Fibroblast of lung (primary cell): ENCODE measurements at places on chromosomes 7 and 10. TPM values are rescaled to one million over a fixed set of nuclear protein-coding genes. Genes with fewer than 3 reads are reported as not detected.

DNA sequence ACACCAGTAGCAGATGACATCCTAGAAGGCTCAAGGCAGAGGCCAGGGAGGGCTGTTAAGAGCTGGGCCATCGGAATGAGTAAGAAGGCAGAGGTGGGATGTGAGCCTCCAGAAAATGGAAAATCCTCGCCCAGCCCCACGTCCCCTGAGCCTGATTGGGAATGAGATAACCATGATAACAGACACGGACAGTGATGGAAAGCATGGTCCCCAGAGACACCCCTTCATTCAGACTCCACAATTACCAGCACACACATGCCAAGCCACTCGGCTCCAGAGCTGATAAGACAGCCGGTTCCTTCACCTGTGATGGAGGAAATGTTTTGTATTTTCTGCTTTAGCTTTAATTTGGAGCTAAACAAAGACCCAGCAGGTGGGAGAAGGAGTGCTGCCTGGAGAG lies 106.0 kb downstream of the GRID1 start:
- H3K4me1 ChIP-seq: no peaks in the 10 kb centered on the region
- H3K4me3 ChIP-seq: no peak overlapping the region
- H3K36me3 ChIP-seq: no peaks in the 10 kb centered on the region
- no peak overlapping the region for H3K27ac ChIP-seq

DNA sequence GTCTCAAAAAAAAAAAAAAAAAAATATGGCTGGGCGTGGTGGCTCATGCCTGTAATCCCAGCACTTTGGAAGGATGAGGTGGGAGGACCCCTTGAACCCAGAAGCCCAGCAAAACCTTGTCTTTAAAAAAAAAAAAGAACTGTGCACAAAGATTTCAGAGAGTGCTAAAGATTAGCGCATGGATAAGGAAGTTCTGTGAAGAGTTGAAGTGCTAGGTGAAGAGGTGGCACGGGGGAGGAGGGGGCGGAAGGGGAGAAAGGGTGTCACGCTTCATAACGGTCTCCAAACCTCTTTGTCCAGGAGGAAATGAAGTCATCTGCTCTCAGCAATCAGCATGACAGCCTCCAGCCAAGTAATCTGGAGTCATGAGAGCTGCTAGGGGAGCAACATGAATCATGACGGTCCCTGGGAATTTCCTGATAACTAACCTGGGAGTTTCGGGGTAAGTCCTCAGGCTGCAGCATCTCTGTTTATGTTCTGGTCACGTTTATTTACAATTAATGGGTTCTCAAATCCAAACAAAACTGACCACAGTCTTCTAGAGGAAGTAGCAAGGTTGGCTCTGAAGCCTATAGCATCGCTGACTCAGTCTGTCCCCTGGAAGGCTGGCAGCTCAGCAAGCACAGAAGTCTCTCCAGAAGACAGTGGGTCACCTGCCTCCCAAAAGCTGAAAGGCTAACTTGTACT lies 1.9 kb upstream of the PLAU start:
- DNase-seq: peak; percentile 98
- no peak overlapping the region for H3K4me3 ChIP-seq
- H3K27ac ChIP-seq: peak overlapping the region; percentile 100
- no peaks in the 10 kb centered on the region for H3K27me3 ChIP-seq
- H3K4me1 ChIP-seq: peaks cover 46% of the 10 kb centered on the region
- peaks cover 15% of the 10 kb centered on the region for H3K36me3 ChIP-seq

GRK5 gene
- total RNA-seq: 19.0 and 24.1 TPM in 2 replicates

GRCh38 chr7:104153287-104153686 lies 54.5 kb downstream of the ORC5 start:
- no peak overlapping the region for H3K27ac ChIP-seq
- H3K4me3 ChIP-seq: no peak overlapping the region
- DNase-seq: no peak
- H3K36me3 ChIP-seq: no peaks in the 10 kb centered on the region
- H3K4me1 ChIP-seq: no peaks in the 10 kb centered on the region

CARD11 gene
- total RNA-seq: not detected in 2 replicates

GRCh38 chr10:78553792-78554191 lies 515.0 kb upstream of the ZMIZ1 start:
- no peak for DNase-seq
- H3K27me3 ChIP-seq: peaks cover 7% of the 10 kb centered on the region
- no peak overlapping the region for H3K27ac ChIP-seq
- H3K4me3 ChIP-seq: no peak overlapping the region
- peaks cover 6% of the 10 kb centered on the region for H3K4me1 ChIP-seq

PRF1 gene
- total RNA-seq: not detected in 2 replicates
